Hematopoietic multipotent progenitor cell treated with erythropoietin and hydrocortisone succinate and interleukin-3 and kit ligand, for 4 days (in vitro differentiated cells): ENCODE measurements at places on chromosomes 7 and 10.
A peak's percentile ranks its signal among the peaks of the same experiment; 100 is the strongest.

DNA sequence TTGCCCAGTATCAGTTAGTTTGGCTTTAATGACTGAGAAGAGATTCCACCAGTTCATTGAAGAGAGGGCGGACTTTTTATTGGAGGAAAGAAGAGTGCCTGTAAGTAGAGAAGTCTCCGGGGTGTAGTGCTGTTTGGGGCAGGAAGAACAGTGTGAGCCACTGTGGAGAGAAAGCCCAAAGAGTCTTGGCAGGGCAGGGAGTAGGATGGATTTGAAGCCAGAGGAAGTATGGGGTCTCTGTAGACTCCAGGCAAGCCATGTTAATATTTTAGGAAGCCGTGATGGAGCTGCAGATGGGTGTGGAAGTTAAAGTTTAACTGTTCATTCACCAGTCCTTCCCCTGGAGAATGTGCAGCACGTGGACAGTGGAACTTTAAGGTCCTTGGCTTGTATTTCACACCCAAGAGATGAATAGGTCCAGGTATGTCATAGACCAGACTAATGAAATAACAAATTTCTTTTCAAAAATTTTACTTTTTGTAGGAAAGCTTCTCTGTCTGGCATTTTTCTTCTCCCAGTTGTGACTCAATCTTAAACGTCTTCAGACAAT, 54.1 kb downstream of the TCF7L2 start:
- no peak for DNase-seq

- no peak for DNase-seq
These were observed 4.3 kb downstream of the TTYH3 start for GRCh38 chr7:2635810-2636701.

- no peak for DNase-seq
These were observed 54.0 kb upstream of the ABCB5 start for GRCh38 chr7:20561466-20561865.

GRCh38 chr10:23417254-23417653, 21.6 kb upstream of the OTUD1 start:
- no peak for DNase-seq

GRCh38 chr7:74371381-74372341, 82.0 kb upstream of the GTF2IRD1 start:
- peak; percentile 22 for DNase-seq

- DNase-seq, result peak; percentile 83
These were observed 160.0 kb downstream of the SLIT1 start for GRCh38 chr10:97025613-97026242.

- DNase-seq, result no peak
These were observed 11.4 kb downstream of the GIMAP6 start for GRCh38 chr7:150620617-150621371.

DNA sequence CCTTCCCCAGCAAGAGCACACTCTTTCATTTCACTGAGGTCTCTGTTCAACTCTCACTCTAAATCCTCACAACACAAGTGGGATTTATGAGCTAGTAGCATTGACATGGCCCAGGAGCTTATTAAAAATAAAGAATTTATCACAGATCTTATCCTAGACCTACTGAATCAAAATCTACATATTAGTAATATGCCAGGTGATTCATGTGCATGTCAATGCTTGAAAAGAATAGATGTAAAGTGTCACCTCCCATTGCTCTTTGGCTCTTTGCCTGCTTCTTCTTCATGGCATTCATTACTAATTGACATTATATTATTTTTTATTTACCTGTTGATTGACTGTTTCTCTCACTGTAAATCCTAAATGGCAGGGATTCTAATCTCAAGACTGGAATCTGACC, 459.2 kb upstream of the LRRTM3 start:
- DNase-seq, result no peak

GRCh38 chr7:17548014-17548653, 249.7 kb downstream of the AHR start:
- no peak for DNase-seq

DNA sequence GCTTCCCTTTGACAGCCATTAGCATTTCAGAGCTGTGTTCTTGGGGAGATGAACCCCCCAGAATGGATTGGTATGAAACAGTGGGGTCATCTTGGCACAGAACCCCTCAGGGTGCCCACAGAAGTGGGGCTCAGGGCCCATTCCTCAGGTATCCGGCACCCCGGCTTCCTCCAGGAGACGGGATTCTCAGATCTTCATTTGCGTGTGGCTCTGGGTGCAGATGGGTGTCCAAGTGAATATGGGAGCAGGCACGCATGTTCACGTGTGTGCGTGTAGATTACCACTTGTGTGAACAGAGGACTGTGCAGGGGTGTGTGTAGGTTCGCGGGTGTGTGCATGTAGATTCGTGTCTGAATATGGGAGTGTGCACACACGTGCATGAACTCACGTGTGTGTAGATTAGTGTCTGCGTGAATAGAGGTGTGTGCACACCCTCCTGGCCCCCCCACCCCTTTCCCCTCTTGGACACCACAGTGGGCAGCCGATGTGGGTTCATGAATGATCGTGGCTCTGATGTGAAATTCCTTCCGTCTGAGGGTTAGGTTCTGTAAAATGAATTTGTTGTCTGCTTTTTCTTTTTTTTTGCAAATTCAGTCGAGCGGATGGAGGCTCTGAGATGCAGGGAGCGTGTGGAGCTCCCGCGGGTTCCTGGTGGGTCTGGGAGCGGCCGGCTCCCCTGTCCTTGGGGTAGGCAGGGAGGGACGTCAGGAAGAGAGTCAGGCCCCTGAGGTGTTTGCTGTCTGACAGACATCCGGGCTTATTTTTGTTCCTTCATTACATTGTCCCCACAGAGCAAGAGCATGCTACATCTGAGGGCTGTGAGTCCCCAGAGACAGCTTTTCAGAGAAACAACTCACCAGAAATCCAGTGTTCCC, 7.4 kb downstream of the ELFN1 start:
- no peak for DNase-seq

DNA sequence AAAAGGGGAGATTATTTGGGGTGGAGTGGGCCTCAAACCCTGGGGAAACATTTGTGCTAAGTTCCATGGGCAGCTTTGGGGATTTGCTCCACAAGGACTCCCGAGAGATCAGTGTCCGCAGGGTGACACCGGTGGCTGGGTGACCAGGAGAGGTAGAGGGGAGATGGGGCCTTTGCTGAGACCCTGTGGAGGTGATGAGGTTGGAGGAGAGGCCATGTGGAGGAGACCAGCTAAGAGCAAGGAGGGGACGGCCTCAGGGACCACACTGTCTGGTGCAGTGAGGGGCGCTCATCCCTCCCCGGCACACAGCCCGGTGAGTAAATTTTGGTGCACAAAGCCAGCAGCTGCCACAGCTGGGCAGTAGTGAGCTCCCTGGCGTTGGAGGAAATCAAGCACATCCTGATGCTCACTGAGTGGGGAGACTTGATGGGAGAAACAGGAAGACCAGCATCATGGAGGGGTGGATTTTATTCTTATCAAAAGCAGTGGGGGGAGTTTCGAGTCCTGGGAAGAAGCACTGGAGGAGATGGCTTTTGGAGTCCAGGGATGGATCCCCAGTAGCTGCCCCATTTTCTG, 20.2 kb upstream of the ELFN1 start:
- DNase-seq, result no peak

- peak; percentile 87 for DNase-seq
These were observed at the start of gene ADAP1 for GRCh38 chr7:954330-955238. TSS of gene ADAP1 (minus strand) at chr7:954680. CDS start at chr7:954477, 203 bp downstream.

DNA sequence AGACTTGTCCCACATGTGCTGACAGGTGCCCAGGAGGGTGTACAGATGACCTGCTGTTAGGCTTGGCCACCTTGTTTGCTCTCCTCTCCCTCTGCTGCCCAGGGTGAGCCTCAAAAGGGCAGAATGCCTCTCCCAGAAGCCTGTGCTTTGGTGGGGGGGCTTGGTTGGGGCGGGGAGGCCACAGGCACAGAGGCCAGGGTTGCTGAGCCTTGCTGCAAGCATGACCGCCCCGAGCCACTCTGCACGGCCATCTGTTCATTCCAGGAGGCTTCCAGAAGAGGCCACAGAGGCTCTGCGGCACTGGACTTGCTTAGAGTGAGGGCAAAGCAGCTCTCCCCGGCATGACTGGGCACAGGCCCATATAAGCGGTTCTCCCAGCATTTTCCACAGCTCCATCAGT, 190.8 kb downstream of the GLRX3 start:
- DNase-seq, result no peak

- DNase-seq, result no peak
These were observed 5.5 kb downstream of the LHPP start for GRCh38 chr10:124467165-124467564.

DNA sequence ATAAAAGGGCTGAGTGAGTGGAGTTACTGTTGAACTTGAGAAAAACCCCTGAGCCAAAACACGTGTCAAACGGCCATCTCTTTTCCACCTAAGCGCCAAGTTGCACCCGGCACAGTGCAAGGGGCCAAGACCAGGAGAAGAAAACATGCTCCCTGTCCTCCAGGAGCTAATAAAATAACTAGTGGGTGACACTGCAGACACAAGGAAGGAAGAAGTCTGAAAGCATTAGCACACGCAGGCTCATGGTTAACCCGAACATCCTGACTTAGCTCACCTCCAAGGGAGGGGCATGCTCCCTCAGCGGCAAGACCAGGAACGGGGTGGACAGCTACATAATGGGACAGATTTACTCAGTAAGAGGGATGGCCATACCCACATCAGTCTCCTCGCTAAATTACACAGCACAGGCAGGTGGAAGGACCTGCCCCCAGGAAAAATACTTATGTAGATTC, 65.0 kb downstream of the PIP4K2A start:
- no peak for DNase-seq

GRCh38 chr10:80272793-80273522, 16.5 kb downstream of the MAT1A start:
- peak; percentile 66 for DNase-seq

GRCh38 chr7:33379891-33380525, 250.6 kb downstream of the BBS9 start:
- DNase-seq, result no peak

DNA sequence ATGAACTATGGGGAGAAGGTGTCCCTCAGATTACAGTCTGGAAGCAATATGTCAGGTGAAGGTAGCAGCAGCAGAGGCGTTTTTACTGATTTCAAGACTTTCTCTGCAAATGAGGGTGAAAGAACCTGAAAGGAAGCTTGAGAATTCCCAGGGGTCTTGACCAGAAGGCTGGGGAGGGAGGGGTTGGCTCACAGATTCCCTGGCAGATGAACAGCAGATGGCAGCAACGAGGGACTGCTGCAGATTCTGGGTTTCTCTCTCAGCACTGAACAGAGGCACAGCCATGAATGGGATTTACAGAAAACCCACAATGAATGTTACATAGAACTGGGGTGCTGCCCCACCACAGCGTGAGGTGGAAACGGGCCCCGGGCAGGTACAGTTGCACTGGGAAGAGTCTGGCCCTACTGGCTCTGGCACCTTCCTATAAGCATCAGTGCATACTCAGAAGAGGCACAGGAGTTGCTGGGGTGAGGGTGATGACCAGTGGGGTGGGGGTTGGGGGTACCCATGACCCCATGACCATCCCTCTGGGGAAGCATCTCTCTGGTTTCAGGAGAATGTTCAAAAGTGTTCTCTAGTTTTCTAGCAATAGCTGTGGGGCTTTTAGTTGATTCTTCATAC, 317.8 kb downstream of the SH2D4B start:
- peak; percentile 21 for DNase-seq

- no peak for DNase-seq
These were observed 52.3 kb upstream of the PTPN12 start for GRCh38 chr7:77484785-77485184.

GRCh38 chr7:158811894-158812293, 17.4 kb downstream of the ESYT2 start:
- peak; percentile 43 for DNase-seq

- DNase-seq, result peak; percentile 23
These were observed at the start of gene GPR26 for GRCh38 chr10:123666318-123667236. TSS of gene GPR26 (plus strand) at chr10:123666355. CDS start at chr10:123666408, 53 bp downstream.

- DNase-seq, result no peak
These were observed 180.3 kb downstream of the DNAJB6 start for GRCh38 chr7:157516911-157517781.

DNA sequence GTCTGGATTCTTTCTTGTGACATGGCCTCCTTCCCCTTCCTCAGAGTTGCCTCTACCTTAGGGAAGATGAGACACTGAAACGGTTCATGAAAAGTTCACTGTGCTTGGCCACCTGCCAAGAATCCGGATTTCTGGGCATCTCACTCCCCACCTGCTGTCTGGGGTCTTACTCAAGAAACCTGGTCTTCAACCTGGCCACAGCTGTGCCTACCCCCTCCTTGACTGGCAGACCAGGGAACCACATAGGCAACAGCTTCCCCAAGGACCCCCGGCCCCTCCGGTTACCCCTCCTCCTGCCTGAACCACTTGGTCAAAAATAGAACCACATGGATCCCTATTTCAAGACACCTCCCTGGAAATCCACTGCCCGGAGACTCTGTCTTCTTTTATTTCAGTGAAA, 58.7 kb upstream of the NANOS1 start:
- no peak for DNase-seq

- DNase-seq, result no peak
These were observed 140.8 kb downstream of the ADAM12 start for GRCh38 chr10:126247446-126247975.
